Stimulated activated CD8-positive, alpha-beta memory T cell treated with anti-CD3 and anti-CD28 coated beads, Interleukin-7, amount 100 ng/mL, for 48 hours (primary cell): ENCODE measurements at places on chromosomes 3 and 15.

- no peak for DNase-seq
Measured at GRCh38 chr15:80876348-80876674, 97.1 kb downstream of the CEMIP start.

GRCh38 chr15:76575274-76575673 lies 238.7 kb downstream of the ISL2 start:
- no peak for DNase-seq

DNA sequence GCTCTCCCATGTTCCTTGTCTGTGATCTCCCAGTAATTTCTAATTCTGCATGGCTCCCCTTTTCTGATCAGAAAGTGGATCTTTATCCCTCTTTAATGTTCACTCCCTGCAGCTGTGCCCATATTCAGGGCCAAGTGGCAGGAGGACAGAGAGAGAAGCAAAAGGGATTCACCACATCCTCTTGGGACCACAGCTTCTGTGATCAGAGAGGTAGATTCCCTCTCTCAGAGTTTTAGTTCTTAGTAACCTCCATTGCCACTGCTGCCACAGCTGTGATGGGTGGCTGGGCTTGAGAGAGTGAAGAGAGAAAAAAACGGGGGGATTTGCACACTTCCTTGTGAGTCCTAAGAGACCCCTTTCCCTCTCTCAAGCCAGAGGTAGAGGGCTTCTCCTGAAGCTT lies 49.2 kb downstream of the GLCE start:
- DNase-seq = no peak

GRCh38 chr3:93861017-93861416 lies 112.7 kb downstream of the PROS1 start:
- no peak for DNase-seq

- no peak for DNase-seq
Measured at GRCh38 chr3:177286034-177286433, 88.8 kb upstream of the TBL1XR1 start.

GRCh38 chr3:58419780-58420507 lies 13.7 kb downstream of the PDHB start:
- DNase-seq = no peak

DNA sequence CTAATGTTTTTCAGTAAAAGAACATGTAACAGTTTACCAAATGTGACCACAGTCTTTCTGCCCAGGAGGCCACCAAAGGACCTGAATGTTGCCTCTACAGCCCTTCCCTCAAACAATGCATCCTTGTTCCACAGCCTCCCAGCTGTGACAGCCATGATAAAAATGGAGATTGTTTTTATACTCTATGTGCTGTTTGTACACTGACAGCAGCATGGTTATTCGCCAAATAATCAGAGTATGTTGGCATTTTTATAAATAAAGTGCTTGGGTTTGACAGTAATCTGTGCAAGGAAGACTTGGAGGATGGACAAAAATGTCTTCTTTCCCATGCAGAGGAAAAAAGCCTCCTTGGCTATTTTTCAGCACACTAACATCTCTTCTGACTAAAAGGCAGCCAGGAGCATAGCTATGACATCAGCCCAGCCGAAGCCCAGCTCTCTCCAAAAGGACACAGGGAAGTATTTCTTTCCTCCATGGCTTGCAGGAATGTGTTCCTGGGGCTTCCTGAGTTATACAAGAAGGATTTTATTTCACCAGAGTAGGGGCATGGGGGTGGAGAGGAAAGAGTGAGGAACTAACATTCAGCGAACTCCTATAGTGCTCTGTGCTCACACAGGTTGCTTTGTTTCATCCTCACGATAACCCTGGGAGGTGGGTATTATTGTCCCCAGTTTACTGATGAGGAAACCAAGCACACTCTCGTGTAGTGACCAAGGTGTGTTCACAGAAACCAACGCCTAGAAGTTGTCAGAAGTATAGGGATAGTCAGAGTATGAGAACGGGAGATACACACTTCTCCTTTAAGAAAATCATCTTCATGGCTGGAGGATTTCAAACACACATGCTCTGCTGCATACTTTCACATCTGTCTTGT lies 339.7 kb downstream of the MECOM start:
- DNase-seq = no peak

DNA sequence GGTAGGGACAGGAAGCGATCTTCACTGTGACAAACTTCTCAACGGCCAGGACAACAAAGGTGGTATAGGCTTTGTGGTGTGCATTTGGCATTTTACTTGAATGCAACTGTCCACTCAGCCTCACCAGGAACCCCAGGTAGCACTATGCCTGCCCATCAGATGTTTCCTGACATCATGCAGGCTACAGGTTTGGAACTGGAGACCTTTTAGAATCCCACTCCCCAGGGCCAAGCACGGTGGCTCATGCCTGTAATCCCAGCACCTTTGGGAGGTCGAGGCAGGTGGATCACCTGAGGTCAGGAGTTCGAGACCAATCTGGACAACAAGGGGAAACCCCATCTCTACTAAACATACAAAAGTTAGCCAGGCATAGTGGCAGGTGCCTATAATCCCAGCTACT lies 9.6 kb downstream of the STARD5 start:
- no peak for DNase-seq

GRCh38 chr15:92899601-92899947 lies 550 bp upstream of the CHD2 start:
- no peak for DNase-seq

DNA sequence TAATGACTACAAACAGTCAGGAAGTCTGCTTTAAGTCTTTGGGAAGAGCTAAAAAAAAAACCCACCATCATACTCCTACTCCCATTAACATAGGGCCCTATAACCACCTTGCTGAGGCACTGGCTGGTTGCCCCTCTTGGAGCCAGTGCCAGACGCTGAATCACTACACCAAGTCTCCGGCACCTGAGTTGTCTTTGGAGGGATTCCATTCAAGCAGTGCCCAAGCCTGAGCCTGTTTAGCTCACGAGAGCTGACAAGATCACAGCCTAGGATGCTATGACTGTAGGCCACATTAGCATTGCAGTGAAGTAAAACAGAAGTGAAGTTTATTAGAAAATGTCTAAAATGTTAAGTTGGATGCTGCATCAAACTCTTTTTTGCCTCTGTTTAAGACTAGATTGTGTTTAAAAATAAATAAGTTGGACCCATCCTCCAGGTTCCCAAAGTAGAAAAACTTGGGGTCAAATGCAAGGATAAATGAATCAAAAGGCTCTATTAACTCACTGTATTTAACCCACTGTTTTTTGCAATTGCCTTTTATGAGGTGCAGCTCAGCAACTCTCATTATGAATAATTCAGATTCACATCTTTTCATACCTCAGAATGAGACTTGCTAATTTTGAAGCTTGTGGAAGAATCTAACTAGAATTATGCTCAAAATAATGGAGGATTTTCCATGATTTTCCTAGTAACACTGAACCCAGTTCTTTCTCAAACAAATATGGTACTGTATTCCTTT lies 461.9 kb downstream of the FOXP1 start:
- DNase-seq = no peak

DNA sequence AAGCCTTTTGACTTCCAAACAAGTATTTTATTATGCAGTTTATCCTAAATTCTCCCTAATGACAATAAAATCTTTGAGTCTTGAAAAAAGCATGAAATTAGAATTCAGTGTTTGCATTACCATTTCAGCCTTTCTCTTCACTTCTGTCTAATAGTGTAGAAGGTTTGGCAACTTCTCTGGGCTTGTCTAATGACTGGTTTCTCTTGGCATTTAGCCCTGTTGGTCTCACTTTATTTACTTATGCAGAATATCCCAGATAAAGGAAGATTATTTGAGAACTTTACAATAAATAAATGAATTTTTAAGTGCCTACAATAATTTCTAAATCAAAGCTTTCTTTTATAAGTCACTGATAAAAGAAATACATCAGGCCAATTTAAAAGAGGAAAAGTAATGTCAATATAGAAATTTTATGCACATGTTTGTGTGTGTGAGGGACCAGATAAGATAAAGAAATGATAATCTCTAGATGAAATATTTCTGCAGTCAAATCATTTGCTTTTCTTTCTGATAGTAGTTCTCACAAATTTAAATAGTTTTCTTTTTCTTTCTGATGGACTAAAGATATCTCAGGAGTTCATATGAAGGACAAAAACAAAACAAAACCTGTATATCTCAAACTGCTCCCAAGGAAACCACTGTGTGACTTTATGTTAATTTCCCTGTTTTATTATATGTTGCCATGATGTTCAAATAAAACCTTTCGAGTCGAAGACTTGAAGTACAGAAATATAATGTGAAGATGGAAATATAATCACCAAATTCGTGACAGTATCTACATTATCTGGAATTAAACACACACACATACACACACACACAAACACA lies 533.1 kb upstream of the CBLB start:
- DNase-seq = no peak

- peak; percentile 53 for DNase-seq
Measured at GRCh38 chr15:75067123-75067830, 43.9 kb downstream of the PPCDC start.

DNA sequence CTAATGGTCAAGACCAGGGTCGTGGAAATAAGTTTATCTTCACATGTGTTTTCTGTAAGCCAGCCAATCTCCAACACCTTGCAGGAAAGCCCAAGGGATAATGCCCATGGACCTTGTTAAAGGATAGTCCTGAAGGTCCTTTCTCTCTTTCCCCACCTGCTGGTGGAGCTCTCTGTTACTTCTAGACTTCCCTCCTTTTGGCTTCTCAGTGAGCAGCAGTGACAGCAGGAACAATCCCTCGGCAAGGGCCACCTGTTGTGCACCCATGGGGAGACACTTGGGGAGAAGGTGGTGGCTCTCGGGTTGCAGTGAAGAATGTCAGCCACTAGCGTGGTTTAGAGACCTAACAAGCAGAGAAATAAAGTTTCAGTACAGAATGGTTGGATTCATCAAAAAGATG lies 84.0 kb upstream of the OSBPL11 start:
- no peak for DNase-seq

- no peak for DNase-seq
Measured at GRCh38 chr3:30977592-30977991, 83.1 kb upstream of the GADL1 start.

GRCh38 chr15:62993066-62993465 lies 49.5 kb upstream of the TPM1 start:
- no peak for DNase-seq

DNA sequence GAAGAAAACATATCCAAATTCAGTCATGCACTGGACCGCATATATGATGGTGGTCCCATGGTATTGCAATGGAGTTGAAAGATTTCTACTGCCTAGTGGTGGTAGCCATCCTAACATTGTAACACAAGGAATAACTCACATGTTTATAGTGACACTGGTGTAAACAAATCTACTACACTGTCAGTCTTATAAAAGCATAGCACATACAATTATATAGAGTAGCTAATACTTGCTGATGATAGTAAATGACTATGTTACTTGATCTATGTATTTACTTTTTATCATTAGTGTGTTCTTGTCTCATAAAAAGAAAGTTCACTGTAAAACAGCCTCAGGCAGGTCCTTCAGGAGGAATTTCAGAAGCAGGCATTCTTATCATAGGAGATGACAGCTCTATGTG lies 96.0 kb upstream of the CDIN1 start:
- DNase-seq = no peak

DNA sequence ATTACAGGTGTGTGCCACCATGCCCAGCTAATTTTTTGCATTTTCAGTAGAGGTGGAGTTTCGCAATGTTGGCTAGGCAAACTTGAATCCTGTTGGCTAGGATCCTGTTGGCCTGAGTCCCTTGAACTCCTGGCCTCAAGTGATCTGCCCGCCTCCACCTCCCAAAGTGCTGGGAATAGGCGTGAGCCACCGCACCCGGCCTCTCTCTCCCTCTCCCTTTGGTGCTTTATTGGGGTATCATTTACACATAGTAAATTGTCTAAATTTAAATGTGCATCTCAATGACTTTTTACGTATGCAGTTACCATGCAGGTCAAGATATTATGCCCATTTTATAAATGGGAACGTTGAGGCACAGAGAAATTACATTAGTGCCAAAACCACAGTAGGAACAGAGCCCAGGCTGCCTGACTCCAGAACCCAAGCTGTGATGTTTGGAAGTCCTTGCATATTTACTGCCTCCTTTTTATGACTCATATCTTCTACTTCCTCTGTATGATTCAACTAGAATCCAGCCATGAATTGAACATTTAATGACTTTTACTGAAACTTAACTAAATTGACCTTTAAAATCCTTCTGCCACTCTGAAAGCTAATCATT lies 34.0 kb upstream of the RPP14 start:
- no peak for DNase-seq

- no peak for DNase-seq
Measured at GRCh38 chr3:107641572-107642307, 119.0 kb downstream of the BBX start.

DNA sequence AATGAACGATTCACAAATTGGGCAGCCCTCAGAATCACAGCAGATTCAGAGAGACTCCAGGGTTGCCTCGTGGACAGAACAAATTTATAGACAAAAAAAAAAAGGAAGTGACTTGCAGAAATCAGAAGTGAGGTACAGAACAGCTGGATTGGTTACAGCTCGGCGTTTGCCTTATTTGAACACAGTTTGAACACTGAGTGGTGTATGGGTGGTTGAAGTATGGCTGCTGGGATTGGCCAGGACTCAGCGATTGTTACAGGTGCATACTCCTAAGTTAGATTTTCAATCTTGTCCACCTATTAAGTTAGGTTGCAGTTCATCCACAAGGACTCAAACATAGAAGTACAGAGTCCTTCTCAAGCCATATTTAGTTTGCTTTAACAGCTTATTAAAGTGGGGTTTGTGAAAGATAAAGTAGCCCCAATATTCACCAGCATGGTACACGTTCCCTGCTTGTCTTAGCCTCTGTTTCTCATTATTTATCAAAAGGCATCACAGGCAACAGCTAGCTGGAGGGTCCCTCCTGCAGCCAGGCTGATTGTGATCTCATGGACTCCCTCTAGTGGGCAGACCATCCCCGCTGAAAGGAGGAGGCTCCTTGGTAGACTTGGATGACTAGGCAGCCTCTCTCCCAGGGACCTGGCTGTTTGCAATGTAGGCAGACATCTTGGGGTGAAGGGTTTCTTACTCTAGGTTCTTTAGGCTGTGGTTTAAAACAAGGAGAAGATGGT lies 17.6 kb upstream of the ALDH1L1 start:
- DNase-seq = peak; percentile 15

- no peak for DNase-seq
Measured at GRCh38 chr3:188133646-188134045, 20.3 kb upstream of the LPP start.

GRCh38 chr3:175486255-175486654 lies 627.1 kb downstream of the NAALADL2 start:
- DNase-seq = no peak

DNA sequence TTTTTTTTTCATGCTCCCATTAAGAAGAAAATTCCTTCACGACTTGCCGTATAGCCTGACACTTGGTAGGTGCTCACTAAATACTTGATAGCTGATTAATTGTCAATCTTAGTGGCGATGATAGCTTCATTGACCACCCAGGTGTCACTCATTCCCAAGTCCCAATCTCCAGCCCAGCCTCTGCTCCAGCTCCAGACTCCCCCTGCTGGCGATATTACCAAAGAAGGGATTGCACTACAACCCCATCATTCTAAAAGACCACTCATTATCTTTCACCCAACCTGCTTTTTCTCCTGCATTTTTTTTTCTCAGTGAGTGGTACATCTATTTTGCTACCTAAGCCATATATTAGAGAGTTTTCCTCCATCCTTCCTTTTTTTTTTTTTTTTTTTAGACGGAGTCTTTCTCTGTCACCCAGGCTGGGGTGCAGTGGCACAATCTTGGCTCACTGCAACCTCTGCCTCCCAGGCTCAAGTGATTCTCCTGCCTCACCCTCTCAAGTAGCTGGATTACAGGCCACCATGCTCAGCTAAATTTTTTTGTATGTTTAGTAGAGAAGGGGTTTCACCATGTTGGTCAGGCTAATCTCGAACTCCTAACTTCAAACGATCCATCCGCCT lies 19.5 kb upstream of the COMMD2 start:
- no peak for DNase-seq
